KBM-7 (cell line): ENCODE measurements at places on chromosomes 11 and 22.

DNA sequence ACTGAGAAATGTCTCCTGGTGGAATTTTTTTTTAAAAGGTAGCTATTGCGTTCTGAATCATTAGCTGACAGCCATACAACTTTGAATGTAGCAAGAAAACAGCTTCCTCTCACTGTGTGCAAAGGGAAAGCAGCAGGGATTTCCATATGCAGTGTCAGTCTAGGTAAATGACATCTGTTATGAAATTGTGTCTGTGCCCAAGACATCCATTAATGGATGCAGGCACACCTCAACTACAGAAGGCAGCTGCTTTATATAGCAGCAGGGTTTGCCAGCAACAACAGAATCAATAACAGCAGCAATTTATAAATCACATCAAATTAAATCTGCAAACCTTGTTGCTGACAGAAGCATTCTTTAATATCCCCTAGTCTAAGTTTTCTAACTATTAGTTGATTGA lies 745.3 kb upstream of the RAG2 start:
- DNase-seq: no peak

DNA sequence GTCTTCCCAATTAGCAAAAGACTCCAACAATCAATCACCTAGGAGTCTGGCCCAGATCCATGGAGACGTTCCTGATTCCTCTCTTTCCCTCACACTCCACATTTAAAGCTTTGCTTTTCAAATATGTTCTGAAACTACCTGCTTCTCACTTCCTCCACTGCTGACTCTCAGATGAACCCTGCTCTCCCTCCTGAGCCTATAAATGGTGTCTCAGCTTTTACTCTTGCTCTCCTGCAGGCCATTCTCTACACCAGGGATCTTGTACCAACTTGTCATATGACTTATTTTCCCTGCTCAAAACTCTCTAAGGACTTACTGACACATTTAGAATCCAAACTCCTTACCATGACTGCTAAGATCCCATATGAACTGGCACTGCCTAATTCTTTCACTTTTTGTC lies 138.4 kb upstream of the DDI1 start:
- no peak for DNase-seq

- DNase-seq: no peak
Measured at GRCh38 chr22:27598792-27599191, 202.8 kb downstream of the MN1 start.

DNA sequence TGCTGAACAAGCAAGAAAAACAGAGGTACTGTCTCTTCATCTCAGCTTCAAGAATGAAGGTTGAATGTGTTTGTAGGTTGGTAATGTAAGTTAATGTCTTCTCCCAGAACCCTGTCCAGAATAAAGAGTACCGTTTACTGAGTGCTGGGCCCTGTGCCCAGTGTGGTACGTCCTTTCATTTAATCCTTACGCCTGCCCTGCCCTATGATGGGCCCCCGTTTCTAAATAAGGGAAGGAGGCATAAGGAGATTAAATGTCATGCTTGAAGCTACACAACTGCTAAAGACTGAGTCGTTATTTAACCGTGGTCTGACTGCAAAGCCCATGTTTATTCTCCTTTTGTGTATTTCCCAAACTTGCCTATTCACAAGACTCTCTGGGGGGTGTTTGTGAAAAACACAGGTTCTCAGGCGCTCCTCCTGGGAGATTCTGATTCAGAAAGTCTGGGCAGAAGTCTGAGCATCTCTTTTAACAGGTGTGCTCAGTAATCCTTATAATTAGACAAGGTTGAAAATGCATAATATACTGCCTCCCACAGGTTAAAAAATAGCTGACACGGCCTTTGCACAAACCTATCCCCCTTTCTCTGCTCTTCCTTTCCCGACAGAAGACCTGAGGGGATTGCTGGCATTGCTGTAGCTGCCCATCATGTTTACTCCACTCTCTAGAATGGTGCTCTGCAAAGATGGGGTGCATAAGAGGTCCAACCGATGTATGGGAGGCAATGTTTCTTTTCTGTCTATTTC lies 56.3 kb upstream of the ZBTB44 start:
- peak; percentile 35 for DNase-seq

DNA sequence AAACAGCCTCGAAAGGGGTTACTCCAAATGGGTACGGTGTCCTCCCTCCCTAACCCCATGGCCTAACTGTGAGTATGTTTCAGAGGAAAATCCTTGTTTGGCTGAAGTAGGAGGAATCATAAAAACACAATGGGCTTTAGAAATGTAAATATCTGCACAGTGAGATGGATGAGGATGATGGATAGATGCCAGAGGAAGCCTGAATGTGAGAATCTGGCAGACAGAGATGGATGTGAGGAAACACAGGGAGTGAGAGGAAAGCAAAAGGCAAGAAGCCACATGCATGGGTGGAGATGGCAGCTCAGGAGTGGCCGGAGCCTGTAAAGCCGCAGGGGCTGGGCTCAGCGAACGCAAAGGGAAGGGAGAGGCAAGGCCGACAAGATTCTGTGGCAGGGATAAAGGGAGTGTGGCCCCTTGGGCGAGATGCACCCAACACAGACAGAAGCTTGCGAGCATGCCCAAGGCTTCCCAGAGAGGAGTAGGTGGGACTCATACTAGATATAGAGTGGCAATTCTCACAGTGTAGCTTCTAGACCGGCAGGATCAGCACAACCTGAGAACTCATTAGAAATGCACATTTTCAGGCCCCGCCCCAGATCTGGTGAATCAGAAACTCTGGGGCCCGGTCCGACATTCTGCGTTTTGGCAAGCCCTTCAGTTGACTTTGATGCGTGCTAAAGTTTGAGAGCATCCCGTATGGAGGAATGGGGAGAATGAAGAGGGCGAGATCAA lies 237.3 kb upstream of the CADM1 start:
- no peak for DNase-seq

GRCh38 chr11:120914601-120915000 lies 109.3 kb upstream of the TBCEL start:
- no peak for DNase-seq

DNA sequence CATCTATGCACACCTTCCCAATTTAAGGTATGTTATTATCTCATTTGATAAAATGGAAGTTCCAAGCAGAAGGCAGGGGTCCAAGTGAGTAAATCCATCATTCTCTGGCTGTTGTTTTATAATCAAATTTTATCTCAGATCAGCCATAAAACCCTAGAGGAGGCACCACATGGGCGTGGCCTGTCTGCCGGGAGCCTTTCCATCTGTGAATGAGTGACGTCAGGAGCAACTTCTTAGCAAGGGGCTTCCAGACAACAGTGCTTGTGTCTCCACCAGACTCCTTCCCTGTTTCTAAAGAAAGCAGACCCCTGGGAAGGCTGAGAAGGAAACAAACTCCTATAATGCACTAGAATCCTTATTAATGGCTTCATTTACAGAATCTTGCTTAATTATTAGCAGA lies 13.5 kb downstream of the SEZ6L start:
- DNase-seq: no peak

- DNase-seq: no peak
Measured at GRCh38 chr11:128469220-128469619, 118.1 kb downstream of the ETS1 start.

- DNase-seq: no peak
Measured at GRCh38 chr11:125935056-125935455, 10.8 kb upstream of the VSIG10L2 start.

DNA sequence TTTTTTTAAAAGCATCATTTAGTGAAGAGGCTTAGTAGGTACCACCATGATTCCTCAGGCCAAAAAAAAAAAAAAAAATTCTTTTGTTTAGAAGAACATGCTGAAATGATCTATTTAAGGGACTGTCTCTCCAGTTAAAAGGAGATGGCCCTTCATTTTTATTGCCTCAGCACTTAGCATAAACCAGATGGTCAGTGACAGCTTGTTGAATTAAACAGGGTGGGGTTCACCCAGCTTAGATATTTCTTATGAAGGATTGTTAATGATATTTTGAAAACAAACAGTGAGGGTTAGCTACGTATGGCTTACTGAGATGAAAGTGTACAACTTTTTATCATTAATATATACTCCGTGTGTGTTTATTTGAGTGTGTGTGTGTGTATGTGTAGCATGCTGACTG lies 203.7 kb downstream of the FAM181B start:
- DNase-seq: no peak
